NCI-H82 (cell line): ENCODE measurements at places on chromosomes 6 and 20.

DNA sequence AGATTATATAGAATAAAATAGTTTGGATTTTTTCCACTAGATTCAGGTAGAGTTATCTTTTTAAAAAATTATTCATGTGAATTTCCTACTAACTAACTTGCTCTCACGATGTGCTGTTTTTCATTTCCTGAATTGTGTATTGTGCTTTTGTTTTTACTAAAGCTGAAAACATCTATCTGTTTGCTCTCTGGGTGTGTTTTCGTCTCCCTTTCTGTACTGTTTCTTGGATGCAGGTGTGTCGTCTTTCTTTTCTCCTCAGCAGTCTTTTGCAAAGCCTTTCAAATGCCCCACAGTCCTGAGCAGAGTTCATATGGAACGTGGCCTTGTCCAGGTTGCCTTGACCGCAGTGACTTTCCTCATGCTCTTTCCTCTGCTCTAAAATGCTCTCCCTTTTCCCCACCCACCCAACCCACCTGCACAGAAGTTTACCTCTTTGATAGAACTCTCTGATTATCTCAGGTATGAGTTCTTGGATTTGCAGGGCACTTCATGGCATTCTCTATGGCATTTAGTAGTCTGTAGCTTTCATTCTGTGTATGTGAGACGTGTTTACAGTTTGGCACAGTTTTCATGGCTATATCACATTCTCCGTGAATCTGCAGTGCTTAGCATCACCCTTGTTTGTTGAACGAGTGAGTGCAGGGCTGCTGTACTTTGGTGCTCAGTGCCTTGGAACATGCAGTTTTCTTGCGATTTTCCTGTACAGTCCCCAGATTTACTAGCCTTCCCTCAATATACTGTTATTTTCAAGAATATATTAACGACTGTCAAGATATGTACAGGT, 77.1 kb downstream of the FARS2 start:
- DNase-seq: no peak

- DNase-seq: no peak
Observed at GRCh38 chr20:58621906-58622548, 29.1 kb upstream of the STX16 start.

GRCh38 chr6:21601339-21601923, 7.9 kb downstream of the SOX4 start:
- DNase-seq: no peak

DNA sequence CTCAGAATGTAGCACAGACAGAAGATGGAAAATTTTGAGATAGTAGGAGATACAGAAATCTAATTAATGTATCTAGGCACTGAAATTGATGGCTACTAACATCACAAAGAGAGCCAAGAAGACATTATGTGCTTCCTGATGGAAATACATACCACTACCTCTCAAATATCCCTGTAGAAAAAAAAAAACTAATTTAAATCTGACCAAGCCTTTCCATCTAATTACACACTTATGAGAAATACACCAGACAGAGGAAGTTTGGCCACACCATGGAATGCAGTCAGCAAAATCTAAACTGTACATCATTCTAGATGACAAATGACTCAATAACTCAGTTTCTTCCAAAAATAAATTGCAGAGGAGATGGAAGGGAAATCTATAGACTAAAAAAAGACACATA, 18.9 kb downstream of the VPS52 start:
- DNase-seq: no peak

- DNase-seq: no peak
Observed at GRCh38 chr20:59392736-59393135, 92.3 kb downstream of the EDN3 start.

DNA sequence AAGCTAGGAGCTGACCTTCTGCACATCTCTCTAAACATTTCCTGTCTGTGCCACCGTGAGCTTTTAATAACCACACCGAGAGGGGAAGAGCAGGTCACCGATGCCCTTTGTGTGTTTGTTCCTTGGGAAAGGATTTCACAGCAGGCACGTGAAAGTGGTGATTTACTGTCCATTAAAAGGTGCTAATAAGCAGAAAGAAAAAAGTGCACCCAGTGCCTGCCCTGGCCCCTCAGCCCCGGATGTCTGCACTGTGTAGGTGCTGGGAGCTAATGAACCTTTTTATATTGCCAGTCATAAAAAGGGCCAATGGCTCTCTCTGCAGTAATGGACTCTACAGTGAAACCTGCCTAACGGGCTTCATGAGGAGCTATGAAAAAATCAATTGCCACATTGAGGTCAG, 312.6 kb downstream of the C6orf118 start:
- no peak for DNase-seq

- DNase-seq: no peak
Observed at GRCh38 chr6:24486065-24486464, 3.3 kb downstream of the GPLD1 start.

DNA sequence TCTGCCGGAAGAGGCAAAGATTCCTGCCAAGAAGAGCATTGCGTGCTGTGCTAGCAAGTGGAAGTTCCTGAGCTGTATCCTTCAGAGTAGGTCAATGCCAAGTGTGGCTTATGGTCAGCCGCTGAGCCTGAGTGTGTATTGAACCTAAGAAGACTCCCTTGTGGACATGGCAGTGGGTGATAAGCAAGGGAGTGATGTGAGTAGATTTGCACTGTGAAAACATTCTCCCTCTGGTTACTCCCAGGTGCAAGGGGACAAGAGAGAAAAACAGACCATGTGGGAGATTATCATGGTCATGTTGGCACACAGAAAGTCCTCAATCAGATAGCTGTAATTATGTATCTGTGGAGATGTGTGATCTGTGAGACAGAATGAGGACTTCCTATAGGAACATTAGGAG, 6.1 kb upstream of the TMEM74B start:
- no peak for DNase-seq

- DNase-seq: no peak
Observed at GRCh38 chr6:70080443-70081070, 214.2 kb downstream of the COL19A1 start.

DNA sequence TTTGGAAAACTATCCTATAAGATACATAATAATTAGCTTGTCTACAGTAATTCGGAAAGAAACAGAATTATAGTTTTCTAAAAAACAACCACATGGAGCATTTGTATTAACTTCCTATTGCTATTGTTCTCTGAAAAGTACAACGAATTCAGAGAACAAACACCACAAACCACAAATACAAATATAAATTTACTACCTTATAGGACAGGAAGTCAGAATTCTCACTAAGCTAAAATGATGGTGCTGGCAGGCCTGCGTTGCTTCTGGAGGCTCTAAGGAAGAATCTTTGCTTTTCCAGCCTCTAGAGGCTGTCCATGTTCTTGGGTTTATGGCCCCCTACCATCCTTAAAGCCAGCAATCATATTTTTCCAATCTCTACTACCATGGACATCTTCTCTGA, 173.6 kb upstream of the TCF21 start:
- no peak for DNase-seq

DNA sequence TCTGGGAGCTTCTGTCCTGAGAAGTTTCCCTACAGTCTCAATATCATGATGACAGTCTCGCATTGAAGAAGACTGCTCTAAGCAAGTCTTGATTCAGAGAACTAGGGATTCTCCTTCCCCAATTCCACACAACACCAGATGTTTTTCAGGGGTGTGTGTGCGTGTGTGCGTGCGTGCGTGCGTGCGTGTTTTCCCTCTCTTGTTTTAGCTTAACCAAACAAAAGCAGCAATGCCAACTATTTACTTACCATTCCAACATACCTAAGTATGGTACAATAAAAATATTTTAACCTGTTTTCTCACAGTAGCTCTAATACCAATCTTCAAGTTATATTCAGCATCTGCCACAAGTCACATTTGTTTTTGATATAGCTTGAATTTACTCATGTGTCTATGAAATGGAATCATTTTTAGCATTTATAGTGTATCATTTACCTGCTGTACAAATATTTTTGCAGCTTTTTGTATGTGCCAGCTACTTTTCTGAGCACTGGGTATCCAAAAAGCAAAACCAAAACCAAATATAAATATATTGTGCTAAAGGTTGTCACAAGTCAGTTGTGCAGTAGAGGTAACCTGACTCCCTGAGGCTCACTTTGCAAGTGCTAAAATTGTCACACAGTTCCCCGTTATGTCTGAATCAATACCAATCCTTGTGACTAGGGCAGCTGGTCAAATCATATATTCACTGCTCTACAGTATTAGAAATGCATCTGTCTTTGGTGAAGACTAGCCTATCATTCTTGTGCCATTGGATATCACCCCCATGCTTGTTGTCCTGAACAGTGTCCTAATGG, 21.7 kb upstream of the MYLIP start:
- DNase-seq: no peak

- DNase-seq: no peak
Observed at GRCh38 chr6:18177286-18177965, 22.2 kb downstream of the KDM1B start.

- DNase-seq: no peak
Observed at GRCh38 chr20:45962031-45962755, 9.8 kb downstream of the ZNF335 start.

- no peak for DNase-seq
Observed at GRCh38 chr6:36312854-36313648, 23.6 kb downstream of the BNIP5 start.

DNA sequence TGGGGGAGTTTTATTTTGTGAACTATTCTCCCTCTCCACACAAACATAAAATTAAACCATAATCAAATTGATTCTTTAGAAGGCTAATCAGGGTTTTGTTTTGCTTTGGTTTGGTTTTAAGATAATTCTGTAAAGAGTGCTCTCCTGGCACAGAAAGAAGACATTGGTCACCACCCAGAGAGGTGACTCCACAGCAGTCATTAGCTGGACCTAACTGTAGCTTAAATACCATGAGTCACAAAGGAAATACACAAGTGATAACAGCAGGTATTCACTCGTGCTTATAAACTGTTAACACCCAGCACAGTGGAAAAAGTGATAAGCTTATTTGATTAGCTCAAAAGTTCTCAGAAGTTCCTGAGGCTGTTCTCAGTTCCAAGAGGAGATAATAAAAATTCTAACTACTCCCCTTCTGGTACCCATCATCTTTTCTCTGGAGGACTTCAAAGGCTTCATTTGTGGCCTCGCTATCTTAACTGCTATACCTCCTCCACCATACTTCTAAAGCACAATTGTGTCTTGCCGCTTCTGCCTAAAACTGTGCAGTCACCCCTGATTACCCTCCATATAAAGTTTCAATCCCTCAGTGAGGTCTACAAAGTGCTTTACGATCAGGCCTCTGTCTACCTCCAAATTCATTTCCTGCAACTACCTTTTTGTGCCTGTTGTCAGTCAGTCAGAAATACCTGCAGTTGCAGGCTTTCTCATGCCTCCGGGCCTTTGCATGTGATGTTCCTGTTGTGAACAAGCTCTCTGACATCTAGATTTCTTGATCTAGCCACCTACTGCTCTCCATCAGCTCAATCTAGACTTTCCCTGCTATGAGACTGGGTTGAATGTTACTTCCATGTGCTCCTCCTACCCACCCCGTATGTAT, 201.1 kb downstream of the SAMD5 start:
- no peak for DNase-seq

GRCh38 chr6:136962661-136963060, 40.6 kb downstream of the SLC35D3 start:
- peak; percentile 79 for DNase-seq

DNA sequence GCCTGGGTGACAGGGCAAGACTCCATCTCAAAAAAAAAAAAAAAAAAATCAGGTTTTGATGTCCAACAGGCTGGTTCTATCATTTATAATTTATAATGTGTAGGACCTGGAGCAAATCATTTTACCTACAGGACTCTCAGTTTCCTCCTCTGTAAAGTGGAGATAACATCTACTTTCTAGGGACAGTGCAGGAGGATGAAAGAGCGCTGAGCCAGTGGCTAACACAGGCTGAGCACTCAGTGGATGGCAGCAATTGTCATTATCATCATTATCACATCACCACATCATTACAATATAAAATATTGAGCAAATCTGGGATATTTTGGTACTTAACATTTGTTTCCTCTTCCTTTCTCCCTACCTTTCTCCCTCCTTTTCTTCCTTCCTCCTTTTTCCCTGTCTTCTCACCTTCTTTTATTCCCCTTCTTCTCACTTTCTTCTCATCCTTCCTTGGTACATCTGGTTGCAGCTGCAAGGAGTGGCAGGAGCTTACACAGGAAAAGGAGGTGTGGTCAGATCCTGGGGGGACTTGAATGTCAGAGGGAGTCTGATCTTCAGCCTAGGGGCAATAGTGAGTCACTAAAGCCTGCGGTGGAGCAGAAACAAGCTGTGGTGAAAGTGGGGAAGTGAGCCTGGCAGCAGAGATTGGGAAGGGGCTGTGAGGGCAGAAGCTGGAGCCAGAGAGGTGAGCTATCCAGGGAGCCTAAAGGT, 24.6 kb upstream of the CTNNBL1 start:
- peak; percentile 65 for DNase-seq

DNA sequence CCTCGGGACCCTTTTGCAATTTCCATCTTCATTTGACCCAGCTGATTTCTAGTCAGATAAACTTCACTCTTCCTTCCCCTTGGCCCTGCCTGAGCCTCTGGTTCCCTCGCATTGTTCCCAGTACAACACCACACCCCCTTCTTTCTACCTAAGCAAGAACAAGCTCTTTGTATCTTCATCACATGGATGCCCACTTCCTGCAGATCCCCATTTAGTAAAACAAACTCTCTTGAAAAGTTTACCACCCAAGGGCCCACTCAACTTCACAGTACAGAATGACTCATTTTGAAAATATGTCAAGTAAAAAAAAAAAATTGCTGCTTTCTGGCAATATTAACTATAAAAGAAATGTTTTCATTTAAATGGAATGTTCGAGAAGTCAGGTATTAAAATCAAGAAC, 5.2 kb downstream of the FAXC start:
- DNase-seq: no peak

DNA sequence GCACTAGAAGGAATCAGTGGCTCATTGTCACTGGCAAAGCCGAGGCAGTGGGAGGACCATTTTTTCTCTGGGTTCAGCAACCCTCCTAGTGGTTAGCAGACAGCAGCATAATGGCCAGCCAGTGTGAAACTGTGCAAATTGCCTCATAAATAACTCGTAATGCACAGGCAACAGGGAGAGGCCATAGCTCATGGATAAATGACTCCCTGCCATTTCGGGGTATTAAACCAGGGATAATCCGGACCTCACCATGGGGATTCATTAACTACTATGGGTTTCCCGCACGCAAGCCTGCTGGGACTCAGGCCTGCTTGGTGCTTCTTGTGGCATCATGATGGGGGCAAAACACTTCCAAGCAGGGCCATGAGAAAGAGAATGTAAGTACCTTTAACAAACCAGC, 158.2 kb upstream of the CHD6 start:
- DNase-seq: peak; percentile 79

GRCh38 chr6:71737953-71738352, 148.4 kb upstream of the RIMS1 start:
- DNase-seq: no peak

- DNase-seq: no peak
Observed at GRCh38 chr20:3282271-3283221, 43.6 kb upstream of the SLC4A11 start.

GRCh38 chr6:43838276-43839036, 68.4 kb downstream of the VEGFA start:
- DNase-seq: peak; percentile 64
